H1 (cell line): ENCODE measurements at places on chromosomes 3 and 15.

DNA sequence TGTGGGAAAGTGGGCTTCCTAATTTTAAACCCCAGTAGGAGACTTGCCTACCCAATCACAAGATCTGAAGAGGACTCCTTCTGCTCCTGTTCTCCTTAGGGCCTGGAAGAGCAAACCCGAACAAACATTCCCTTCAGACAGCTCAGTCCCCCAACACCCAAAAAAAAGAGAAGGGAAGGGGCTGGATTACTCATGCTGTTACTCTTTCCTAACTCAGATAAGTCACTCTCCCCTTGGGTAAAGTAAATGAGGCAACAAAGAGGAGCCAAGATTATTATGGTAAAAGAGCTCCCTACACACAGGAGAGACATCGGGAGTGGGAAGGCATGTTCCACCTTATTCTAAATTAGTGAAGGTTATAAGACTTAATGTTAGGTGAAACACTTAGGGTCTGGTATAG lies 18.1 kb upstream of the LEKR1 start:
- peaks cover 1% of the 10 kb centered on the region for H3K27me3 ChIP-seq
- H3K4me1 ChIP-seq = no peaks in the 10 kb centered on the region; the same call in 1 of the 2 replicates
- H3K4me3 ChIP-seq = no peak overlapping the region
- no peaks in the 10 kb centered on the region for H3K36me3 ChIP-seq
- H3K27ac ChIP-seq = no peak overlapping the region
- no peak for DNase-seq

- H3K4me3 ChIP-seq = no peak overlapping the region
- H3K36me3 ChIP-seq = no peaks in the 10 kb centered on the region; the same call in 1 of the 2 replicates
- no peaks in the 10 kb centered on the region for H3K27me3 ChIP-seq
- H3K4me1 ChIP-seq = no peaks in the 10 kb centered on the region
Measured at GRCh38 chr3:138253609-138254008, 66.5 kb downstream of the ARMC8 start.

GRCh38 chr15:39066677-39067076 lies 502.1 kb upstream of the RASGRP1 start:
- no peak overlapping the region for H3K4me3 ChIP-seq
- no peaks in the 10 kb centered on the region for H3K36me3 ChIP-seq
- DNase-seq = no peak
- H3K27me3 ChIP-seq = no peaks in the 10 kb centered on the region
- no peaks in the 10 kb centered on the region for H3K4me1 ChIP-seq

- H3K27me3 ChIP-seq = no peaks in the 10 kb centered on the region; the same call in 1 of the 2 replicates
- H3K4me1 ChIP-seq = peaks cover 6% of the 10 kb centered on the region
- no peak overlapping the region for H3K4me3 ChIP-seq
- DNase-seq = no peak
- no peaks in the 10 kb centered on the region for H3K36me3 ChIP-seq
Measured at GRCh38 chr3:1191026-1191425, 98.2 kb downstream of the CNTN6 start.

GRCh38 chr15:74573987-74574386 lies 33.0 kb downstream of the ARID3B start:
- no peak for DNase-seq
- no peaks in the 10 kb centered on the region for H3K4me1 ChIP-seq
- no peak overlapping the region for H3K27ac ChIP-seq
- no peak overlapping the region for H3K4me3 ChIP-seq

- H3K4me1 ChIP-seq = no peaks in the 10 kb centered on the region
- H3K36me3 ChIP-seq = no peaks in the 10 kb centered on the region
- no peak overlapping the region for H3K4me3 ChIP-seq
- no peaks in the 10 kb centered on the region for H3K27me3 ChIP-seq
- no peak for DNase-seq
- H3K27ac ChIP-seq = no peak overlapping the region
Measured at GRCh38 chr15:90336705-90337141, 15.4 kb upstream of the ZNF774 start.

GRCh38 chr15:38054488-38054887 lies 120.0 kb downstream of the TMCO5A start:
- H3K4me3 ChIP-seq = no peak overlapping the region
- no peak for DNase-seq
- no peaks in the 10 kb centered on the region for H3K36me3 ChIP-seq
- peaks cover 2% of the 10 kb centered on the region; the same call in 1 of the 2 replicates for H3K4me1 ChIP-seq
- H3K27me3 ChIP-seq = no peaks in the 10 kb centered on the region

- H3K4me1 ChIP-seq = no peaks in the 10 kb centered on the region
- H3K4me3 ChIP-seq = no peak overlapping the region
- no peaks in the 10 kb centered on the region for H3K36me3 ChIP-seq
- H3K27ac ChIP-seq = no peak overlapping the region
- no peak for DNase-seq
Measured at GRCh38 chr3:73349657-73350056, 275.1 kb downstream of the PDZRN3 start.

DNA sequence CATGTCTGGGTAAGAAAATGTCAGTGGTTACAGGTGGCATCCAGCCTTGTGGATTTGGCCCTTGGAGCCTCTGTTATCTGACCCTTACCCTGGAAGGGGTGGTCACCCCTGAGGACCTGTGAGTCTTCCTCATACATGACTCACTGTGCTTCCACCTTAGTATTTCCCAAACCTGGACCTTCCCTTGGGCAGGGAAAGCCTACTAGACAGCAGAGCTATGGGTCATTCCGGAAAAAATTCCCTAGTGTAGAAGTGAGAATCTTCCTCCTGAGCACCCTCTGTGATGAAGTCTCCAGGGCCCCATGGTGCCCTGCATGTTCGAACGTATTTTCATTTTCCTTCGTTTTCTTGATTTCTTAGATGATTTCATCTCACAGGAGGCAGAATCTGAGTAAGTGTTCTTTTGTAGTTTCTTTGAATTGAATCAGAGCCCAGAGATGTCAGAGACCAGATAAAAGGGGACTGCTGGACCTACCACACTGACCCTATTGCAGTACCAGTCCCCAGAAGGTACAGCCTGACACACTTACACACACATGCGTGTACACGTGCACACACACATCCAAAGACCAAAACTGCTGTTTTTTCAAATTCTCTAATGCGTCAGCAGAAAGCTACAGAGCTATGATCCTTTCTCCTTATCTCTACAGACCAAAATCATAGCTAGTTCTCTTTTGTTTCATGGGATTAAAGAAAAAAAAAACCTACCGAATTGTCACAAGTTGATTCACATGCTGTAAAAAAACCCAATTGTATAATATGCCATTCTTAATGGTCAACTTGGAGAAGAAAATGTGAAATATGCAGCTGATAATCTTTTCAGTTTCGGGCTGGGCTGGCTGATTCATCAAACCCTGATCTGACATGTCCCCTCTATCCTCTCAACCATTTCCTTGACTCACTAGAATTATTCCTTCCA lies 50.5 kb upstream of the ARHGEF3 start:
- H3K4me1 ChIP-seq = 0 out of 2 replicates have a peak, but pooled peaks cover 3% of the 10 kb centered on the region
- no peak overlapping the region for H3K4me3 ChIP-seq
- no peaks in the 10 kb centered on the region for H3K27me3 ChIP-seq
- no peak overlapping the region for H3K27ac ChIP-seq
- no peak for DNase-seq

DNA sequence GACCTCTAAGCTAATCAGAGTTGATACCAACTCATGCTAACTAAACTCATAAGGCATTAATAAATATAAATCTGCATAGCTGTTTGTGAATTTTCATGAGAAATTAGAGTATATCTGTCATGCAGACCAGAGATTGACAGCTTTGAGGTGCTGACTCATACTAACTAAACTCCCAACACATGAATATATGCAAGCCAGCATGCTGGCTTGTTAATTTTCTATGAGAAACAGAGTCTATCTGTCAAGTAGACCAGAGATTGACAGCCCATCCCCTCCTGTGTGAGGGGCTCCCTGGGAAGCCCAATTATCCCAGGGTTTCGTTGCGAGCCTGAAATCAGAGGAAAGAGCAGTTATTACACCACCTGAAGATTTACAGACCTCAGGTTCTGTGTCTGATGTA lies 69.3 kb downstream of the CD47 start:
- 0 out of 2 replicates have a peak, but pooled peaks cover 4% of the 10 kb centered on the region for H3K4me1 ChIP-seq
- no peak overlapping the region for H3K27ac ChIP-seq
- no peaks in the 10 kb centered on the region for H3K36me3 ChIP-seq
- H3K27me3 ChIP-seq = no peaks in the 10 kb centered on the region

DNA sequence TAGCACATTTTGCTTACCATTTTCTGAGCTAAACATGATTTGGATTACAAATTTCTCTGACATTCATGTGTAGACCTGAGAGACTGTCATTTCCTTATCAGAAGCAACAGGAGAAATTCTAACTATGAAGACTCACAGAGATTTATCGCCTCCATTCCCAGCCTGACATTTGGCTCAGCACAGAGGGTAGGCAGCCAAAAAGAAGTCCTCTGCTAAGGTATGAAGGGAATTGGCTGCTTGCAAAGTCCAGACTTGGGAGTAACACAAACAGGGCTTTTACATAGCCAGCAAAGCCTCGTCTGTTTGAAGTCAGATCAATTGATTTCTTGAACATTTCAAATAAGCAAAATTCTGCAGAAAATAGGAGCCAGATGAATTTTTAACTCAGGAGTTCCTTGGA lies 57.0 kb upstream of the CMSS1 start:
- DNase-seq = no peak
- H3K4me1 ChIP-seq = no peaks in the 10 kb centered on the region
- H3K27ac ChIP-seq = no peak overlapping the region

- H3K4me3 ChIP-seq = no peak overlapping the region
- DNase-seq = no peak
- H3K4me1 ChIP-seq = peaks cover 2% of the 10 kb centered on the region; the same call in 1 of the 2 replicates
- no peak overlapping the region for H3K27ac ChIP-seq
- H3K36me3 ChIP-seq = no peaks in the 10 kb centered on the region; the same call in 1 of the 2 replicates
Measured at GRCh38 chr3:172102883-172103310, 63.5 kb downstream of the FNDC3B start.

GRCh38 chr15:35834216-35834830 lies 288.4 kb upstream of the DPH6 start:
- peaks cover 3% of the 10 kb centered on the region for H3K4me1 ChIP-seq
- no peak for DNase-seq
- H3K36me3 ChIP-seq = no peaks in the 10 kb centered on the region
- H3K4me3 ChIP-seq = no peak overlapping the region
- no peaks in the 10 kb centered on the region for H3K27me3 ChIP-seq

- no peaks in the 10 kb centered on the region for H3K4me1 ChIP-seq
- H3K4me3 ChIP-seq = no peak overlapping the region
- no peaks in the 10 kb centered on the region for H3K27me3 ChIP-seq
- no peak for DNase-seq
Measured at GRCh38 chr3:48521635-48522034, 17.7 kb upstream of the SHISA5 start.

DNA sequence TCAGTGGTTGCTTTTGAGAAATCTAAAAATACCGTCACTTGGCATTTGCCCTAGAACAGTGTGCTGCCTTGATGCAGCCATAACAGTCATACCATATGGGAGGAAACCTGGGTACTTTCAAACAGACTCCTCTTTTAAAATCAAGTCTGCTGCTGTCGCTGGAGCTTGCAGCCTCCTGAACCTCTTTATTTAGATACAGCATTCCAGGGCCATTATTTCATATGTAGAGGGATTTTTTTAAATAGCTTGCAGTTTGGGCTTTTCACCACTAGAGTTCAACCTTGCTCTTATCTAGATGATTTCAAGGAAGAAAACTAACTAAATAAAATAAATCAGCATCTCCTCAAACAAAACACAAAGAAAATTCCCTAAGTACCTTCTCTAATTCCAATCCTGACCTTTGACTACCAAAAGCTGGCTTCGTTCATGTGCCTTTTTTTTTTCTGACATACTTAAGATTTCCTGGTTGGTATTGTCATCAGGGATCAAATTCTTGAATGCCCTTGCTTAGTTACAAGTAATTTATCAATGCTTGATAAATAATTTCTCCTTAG lies 111.6 kb downstream of the KBTBD8 start:
- no peaks in the 10 kb centered on the region for H3K27me3 ChIP-seq
- H3K4me1 ChIP-seq = no peaks in the 10 kb centered on the region
- no peak for DNase-seq
- H3K4me3 ChIP-seq = no peak overlapping the region
- H3K36me3 ChIP-seq = no peaks in the 10 kb centered on the region
- no peak overlapping the region for H3K27ac ChIP-seq

DNA sequence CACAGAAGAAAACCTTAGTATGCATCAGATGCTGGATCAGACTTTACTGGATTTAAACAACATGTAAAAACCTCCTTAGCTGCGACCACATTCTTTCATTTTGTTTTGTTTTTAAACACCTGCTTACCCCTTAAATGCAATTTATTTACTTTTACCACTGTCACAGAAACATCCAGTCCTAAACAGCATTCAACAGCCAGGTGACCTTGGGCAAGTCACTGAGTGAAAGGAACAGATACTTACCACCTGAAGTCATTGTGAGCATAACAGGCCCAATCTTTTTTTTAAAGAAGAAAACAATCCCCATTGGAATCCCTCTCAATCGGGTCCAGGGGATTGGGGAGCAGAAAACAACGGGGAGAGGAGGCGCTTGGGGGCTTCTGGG lies 390 bp downstream of the STARD5 start:
- H3K4me1 ChIP-seq = no peaks in the 10 kb centered on the region
- H3K27me3 ChIP-seq = no peaks in the 10 kb centered on the region
- H3K36me3 ChIP-seq = no peaks in the 10 kb centered on the region

DNA sequence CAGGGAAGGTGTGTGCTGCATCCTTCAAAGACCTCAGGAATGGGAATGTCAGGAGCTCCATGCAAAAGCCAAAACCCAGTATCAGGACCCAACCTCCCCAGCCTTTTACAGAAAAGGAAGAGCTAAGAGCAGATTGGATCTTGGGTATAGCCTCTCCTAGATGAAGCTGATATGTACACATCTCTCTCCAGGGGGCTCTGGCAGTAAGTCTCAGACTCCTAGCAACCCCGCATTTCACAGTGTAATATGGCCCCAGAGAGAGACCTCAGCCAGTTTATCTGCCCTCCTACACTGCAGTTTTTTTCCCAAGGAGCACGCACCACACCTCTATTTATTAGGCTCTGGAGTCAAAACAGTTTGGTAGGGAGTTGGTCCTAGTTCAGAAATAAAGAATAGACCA lies 88.2 kb downstream of the RBPMS2 start:
- DNase-seq = no peak
- H3K27me3 ChIP-seq = no peaks in the 10 kb centered on the region

GRCh38 chr3:61464518-61465140 lies 96.7 kb upstream of the PTPRG start:
- H3K4me1 ChIP-seq = no peaks in the 10 kb centered on the region
- DNase-seq = no peak
- H3K36me3 ChIP-seq = no peaks in the 10 kb centered on the region
- no peak overlapping the region for H3K27ac ChIP-seq

GRCh38 chr3:16739541-16740105 lies 134.4 kb upstream of the DAZL start:
- no peak overlapping the region for H3K4me3 ChIP-seq
- no peak overlapping the region for H3K27ac ChIP-seq
- DNase-seq = no peak

- no peak for DNase-seq
- no peak overlapping the region for H3K4me3 ChIP-seq
- no peaks in the 10 kb centered on the region for H3K27me3 ChIP-seq
- no peaks in the 10 kb centered on the region for H3K36me3 ChIP-seq
Measured at GRCh38 chr15:94335616-94336015, 104.3 kb downstream of the MCTP2 start.

DNA sequence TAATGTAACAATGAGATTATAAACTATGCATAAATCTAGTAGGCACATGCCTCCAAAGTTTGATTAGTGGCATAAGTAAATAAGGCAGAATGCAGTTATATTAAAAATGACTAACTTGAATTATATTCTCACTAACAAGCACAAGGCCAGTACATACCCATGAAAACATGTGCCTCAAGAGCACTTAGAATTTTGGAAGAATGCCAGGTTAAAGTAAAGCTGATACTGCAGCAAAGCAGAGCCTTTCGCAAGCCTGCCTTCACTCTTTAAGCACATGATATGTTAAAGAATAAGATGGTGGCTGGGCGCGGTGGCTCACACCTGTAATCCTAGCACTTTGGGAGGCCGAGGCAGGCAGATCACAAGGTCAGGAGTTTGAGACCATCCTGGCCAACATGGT lies 49.0 kb downstream of the KBTBD12 start:
- H3K4me3 ChIP-seq = no peak overlapping the region
- H3K4me1 ChIP-seq = no peaks in the 10 kb centered on the region
- DNase-seq = no peak
- H3K27ac ChIP-seq = no peak overlapping the region
